Kidney epithelial cell (primary cell): ENCODE measurements at places on chromosomes 12 and 14.

DNA sequence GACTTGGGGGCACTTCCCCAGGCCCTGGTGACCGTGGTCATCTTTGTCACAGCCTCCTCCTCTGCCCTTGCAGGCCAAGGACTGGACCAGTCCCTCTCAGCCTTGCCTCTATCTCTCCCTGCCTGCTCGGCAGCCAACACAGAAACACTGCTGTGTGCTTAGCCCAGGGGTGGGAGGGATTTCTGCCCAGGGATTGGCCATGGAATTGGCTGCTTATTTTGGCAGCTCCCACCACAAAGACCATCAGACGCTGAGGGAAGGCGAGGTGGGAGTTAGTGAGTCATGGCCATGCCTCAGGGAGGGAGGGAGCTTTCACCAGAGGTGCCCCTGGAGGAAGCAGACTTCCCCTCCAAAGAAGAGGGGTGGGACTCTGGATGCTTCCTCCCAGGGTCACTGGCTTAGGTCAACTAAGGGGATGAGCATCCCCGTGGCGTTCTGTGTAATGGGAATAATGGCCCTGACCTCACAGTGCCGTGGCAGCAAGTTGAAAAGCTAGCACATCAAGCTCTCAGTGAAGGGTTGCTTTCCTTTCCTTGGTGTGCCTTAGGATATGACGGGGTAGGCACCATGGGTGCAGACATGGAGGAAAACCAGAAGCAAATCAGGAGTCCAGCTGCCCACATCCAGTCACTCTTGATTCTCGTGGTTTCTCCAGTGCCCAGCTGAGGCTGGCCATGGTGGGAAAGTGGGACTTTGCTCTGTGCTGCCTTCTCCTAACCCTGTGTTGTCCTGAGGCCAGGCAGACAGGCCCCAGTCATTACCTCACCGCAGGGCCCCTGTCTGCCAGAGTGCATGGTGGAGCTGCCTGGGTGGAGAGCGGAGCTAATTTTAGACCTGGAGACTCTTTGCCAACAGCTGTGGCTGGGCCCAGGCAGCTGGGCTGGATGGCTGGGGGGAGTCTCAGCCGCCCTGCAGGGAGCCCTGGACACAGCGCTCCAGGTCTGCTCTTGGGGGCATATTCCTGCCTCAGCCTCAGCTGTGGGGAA, 21.4 kb downstream of the B4GALNT3 start:
- DNase-seq, result no peak

DNA sequence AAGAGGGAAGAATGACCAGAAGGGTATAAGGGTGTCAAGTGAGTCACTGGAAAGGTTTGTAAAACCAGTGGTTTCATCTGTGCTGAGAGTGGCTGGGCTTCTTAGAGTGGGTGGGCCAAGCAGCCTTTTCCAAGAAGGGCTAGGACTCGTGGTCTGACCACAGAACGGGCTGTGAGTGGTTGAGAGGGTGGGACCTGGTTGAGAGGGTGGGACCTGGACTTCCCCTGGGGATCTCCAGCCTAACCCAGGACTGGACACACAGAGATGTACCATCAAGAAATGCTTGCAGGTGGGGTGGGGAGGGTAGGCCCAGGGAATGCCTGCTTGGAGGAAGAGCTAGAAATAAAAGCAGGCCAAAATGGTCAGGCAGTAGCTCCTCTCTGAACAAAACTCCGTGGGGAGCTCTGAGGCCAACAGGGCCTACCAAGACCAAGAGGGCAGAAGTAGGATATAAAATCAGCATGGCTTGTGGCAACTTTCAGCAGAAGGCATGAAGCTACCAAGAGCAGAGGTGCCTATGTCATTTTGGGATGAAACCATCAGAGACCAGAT, 140.5 kb downstream of the FOXN3 start:
- DNase-seq, result peak; percentile 59

DNA sequence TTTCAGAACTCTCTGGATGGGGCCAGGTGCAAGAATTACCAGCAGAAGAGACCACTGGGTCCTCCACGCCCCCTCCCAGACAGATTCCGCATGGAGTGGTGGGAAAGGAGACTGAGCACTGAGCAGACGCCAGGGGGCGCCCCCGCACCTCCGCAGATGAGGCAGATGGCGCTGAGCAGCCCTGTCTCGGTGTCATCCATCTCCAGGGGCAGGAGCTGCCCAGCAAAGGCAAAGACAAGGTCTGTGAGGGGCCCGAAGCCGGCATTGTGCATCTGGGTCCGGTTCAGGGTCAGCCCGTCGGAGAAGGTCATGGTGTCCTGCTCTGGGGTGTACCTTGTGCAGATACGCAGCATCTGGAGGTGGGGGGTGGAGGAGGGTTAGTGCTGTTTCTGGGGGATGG, 6.3 kb upstream of the ITGB7 start:
- no peak for DNase-seq

DNA sequence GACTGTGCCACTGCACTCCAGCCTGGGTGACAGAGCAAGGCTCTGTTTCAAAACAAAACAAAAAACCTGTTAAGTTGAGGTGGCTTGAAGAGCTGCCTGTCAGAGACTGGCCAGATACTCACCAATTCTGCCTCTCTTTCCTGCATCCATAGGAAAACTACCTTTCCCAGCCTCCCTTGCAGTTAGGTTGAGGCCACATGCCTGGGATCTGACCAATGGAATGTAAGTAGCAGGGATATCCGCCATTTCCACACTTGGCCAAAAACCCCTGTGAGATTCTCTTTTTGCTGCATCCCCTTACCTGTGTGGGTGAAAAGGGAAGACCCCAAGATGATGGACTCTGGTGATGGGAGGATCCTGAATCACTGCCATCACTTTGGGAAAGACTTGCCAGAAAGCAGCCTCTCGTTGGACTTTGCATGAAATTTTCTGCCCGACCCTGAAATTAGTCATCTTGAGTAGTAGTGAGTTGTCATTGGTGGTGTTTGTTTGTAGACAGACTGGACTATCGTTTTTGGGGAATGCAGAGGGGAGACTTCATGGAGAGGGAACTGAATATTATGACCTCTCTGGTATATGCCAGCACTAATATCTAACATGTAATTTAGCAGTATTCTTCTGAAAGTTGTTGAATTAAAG, 14.0 kb downstream of the GPR68 start:
- DNase-seq, result no peak

DNA sequence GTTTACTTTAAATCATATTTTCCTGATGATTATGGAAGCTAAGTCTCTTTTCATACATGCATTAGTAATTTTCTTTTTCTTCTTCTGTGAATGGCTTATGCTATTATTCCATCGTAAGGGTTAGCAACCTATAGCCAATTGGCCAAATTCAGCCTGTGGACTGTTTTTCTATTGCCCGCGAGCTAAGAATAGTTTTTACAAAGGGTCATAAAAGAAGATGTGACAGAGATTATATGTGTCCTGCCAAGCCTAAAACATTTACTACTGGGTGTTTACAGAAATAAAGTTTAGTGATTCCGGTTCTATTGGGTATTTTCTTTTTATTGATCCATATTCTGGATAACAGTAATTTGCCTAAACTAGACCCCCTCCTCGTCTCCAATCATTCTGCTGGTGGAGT, 268.8 kb upstream of the DIO3 start:
- DNase-seq, result no peak
